ENCODE measurements at places on chromosomes 6 and 20. TPM values are rescaled to one million over a fixed set of nuclear protein-coding genes. Genes with fewer than 3 reads are reported as not detected.

DNA sequence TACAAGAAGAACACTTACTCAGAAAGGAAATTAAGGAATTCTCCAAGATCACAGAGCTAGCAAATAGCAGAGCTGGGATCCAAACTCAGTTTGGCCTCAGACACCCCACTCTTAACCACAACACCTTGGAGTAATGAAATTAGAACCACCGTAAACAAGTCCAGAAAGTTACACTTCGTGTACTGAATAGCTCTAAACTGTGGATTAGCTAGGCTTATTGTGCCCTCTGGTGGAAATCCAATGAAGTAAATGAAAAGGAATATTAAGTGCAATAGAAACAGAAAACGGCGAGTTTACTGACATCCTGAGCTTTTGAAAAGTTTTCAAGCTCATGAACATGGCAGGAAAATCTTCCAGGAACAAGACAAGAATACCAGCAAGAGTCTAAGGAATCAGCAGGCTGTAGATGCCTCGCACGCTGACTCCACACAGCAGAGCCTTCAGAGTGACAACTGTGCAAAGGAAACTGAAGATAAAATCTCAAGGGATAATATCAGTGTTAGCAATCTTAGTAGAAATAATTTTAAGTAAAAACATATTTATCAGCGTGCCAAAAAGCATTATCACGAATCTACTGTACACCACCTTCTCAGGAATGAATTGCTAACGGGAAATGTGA is 34.6 kb downstream of the FBXO5 start:
- no peaks in the 10 kb centered on the region for H3K36me3 ChIP-seq
- DNase-seq: no peak
- no peaks in the 10 kb centered on the region for H3K4me1 ChIP-seq
- H3K4me3 ChIP-seq: no peak overlapping the region

DNA sequence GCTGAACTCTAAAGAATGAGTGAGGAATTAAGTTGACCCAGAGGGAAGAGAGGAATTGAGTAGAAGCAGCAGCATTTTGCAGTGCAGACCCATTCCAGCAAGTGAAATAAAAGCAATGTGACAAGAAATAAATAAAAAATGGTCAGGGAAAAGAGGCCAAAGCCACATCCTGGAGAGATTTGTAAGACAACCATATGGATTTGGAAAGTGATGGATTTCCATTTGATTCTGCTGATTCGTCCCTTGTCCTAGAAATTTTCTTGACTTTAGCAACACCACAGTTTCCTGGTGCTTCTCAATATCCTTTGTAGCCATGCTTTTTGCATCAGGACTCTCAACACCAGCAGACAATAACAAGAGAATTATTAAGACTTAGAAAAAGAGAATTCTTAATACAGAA is 29.8 kb downstream of the ANKEF1 start:
- no peaks in the 10 kb centered on the region for H3K36me3 ChIP-seq
- H3K27me3 ChIP-seq: no peaks in the 10 kb centered on the region
- no peak for DNase-seq
- no peak overlapping the region for H3K27ac ChIP-seq
- H3K4me3 ChIP-seq: no peak overlapping the region
- no peaks in the 10 kb centered on the region for H3K4me1 ChIP-seq

Gene GMPR
- total RNA-seq: 5.9 TPM

GRCh38 chr20:4813076-4813862 is 91.6 kb downstream of the PRND start:
- H3K27ac ChIP-seq: peak overlapping the region; percentile 62
- H3K36me3 ChIP-seq: no peaks in the 10 kb centered on the region
- no peaks in the 10 kb centered on the region for H3K27me3 ChIP-seq
- H3K4me1 ChIP-seq: no peaks in the 10 kb centered on the region
- no peak for DNase-seq

GRCh38 chr6:10415617-10416480 is 975 bp upstream of the TFAP2A start:
- no peaks in the 10 kb centered on the region for H3K36me3 ChIP-seq
- DNase-seq: no peak
- H3K27ac ChIP-seq: peak overlapping the region; percentile 97
- H3K4me1 ChIP-seq: no peaks in the 10 kb centered on the region
- H3K27me3 ChIP-seq: peaks cover 50% of the 10 kb centered on the region

Measured in breast epithelium (tissue), 4 donors.